ENCODE measurements at places on chromosomes 5 and 9. TPM values are rescaled to one million over a fixed set of nuclear protein-coding genes. Genes with fewer than 3 reads are reported as not detected.

DNA sequence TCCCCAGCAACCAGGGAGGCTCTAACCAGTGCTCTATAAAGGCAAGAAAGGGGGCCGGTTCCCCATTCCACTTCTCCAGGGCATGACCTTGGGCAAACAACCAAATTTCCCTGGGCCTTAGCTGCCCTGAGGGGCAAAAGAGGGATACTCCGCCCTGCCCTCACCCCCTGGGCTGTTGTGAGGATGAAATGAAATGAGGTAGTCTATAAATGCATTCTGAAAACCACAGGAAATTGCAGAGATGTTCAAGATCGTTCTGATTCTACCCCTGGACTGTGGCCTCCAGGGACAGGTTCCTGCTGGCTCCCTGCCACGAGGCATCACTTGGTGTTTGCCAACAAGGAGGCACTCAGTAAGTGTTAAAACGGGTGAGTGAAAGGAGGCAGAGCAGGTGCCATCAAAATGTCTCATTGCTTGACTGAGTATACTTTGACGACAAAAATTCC, 5.7 kb downstream of the RAPGEF1 start:
- peaks cover 97% of the 10 kb centered on the region for H3K4me1 ChIP-seq
- no peaks in the 10 kb centered on the region for H3K36me3 ChIP-seq
- peak overlapping the region; percentile 4 for H3K4me3 ChIP-seq
- H3K27me3 ChIP-seq, result no peaks in the 10 kb centered on the region

Gene BASP1
- total RNA-seq, result 45.9 TPM

DNA sequence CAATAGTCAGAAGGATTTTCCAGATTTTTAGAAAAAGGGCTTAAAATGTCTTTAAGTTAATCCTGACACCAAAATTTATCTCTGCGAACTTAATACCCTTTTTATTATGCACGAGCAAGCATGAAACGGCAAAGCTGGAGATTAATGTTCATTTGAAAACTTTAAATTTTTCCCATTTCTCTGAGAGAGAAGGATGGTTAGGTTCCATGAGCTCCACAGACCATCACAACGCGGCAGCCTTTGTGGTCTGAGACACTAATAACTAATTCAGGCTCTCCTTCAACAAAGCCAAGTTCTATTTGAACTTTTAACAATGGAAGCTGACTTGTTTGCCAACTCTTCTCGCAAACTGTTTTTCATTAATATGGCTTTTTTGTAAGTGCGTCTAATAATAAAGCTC, 94.7 kb downstream of the MYO10 start:
- H3K27me3 ChIP-seq, result no peaks in the 10 kb centered on the region
- H3K4me3 ChIP-seq, result no peak overlapping the region
- H3K4me1 ChIP-seq, result no peaks in the 10 kb centered on the region
- H3K27ac ChIP-seq, result no peak overlapping the region
- H3K36me3 ChIP-seq, result no peaks in the 10 kb centered on the region

DNA sequence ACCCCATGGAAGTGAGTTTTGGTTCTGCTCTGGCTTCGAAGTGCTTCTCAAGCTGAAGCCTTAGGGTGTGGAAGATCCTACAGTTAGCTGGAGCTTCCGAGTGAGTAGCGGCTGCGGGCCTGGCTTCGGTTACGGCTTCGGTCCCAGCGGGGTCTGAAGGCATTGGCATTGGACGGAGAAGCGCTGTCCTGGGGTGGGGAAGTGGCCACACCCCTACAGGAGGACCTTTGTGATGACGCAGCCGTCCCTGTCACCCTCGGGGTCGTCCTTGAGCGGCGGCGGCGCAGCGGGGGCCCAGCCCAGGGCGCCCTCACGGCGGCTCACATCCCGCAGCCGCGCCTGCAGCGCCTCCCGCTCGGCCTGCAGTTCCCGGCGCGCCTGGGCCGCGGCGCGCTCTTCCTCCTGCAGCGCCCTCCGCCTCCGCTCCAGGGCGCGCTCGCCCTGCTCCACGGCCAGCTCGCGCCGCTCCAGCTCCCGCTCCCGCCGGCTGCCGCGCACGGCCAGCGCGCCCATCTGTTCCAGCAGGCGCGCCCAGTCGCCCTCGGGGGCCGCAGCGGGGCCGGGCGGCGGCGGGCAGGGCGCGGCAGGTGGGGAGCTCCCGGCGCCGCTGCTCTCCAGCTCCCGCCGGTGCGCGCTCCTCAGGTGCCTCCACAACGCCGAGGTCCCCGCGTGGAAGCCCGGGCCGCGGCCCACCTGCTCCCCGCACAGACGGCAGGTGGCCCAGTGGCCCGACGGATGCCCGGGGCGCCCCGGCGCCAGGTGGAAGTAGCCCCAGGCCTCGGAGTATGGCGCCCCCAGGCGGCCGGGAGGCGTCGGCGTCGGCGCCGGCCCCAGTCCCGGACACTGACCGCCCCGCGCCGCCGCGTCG, 9.9 kb downstream of the ZBED3 start:
- H3K4me3 ChIP-seq, result peak overlapping the region; percentile 44
- no peaks in the 10 kb centered on the region for H3K27me3 ChIP-seq
- peaks cover 3% of the 10 kb centered on the region for H3K36me3 ChIP-seq
- peaks cover 4% of the 10 kb centered on the region for H3K4me1 ChIP-seq
- H3K27ac ChIP-seq, result peak overlapping the region; percentile 50

Gene NEUROG1
- total RNA-seq, result not detected

Gene CDC23
- total RNA-seq, result 27.1 TPM

Gene MAMDC2
- 19.4 TPM for total RNA-seq

- DNase-seq, result no peak
- no peaks in the 10 kb centered on the region for H3K36me3 ChIP-seq
- H3K27ac ChIP-seq, result no peak overlapping the region
- H3K27me3 ChIP-seq, result peaks cover 15% of the 10 kb centered on the region
Observed at GRCh38 chr5:52994266-52994665, 5.1 kb downstream of the ITGA2 start.

- no peaks in the 10 kb centered on the region for H3K27me3 ChIP-seq
- no peaks in the 10 kb centered on the region for H3K36me3 ChIP-seq
- peak; percentile 33 for DNase-seq
- no peaks in the 10 kb centered on the region for H3K4me1 ChIP-seq
- no peak overlapping the region for H3K4me3 ChIP-seq
Observed at GRCh38 chr5:93430673-93431199, 150.3 kb downstream of the NR2F1-AS1 start.

GRCh38 chr9:72596451-72597180, 75.2 kb downstream of the TMC1 start:
- peaks cover 27% of the 10 kb centered on the region for H3K4me1 ChIP-seq
- no peak overlapping the region for H3K27ac ChIP-seq
- no peaks in the 10 kb centered on the region for H3K36me3 ChIP-seq
- H3K4me3 ChIP-seq, result no peak overlapping the region
- H3K27me3 ChIP-seq, result no peaks in the 10 kb centered on the region

- H3K27ac ChIP-seq, result no peak overlapping the region
- peaks cover 14% of the 10 kb centered on the region for H3K4me1 ChIP-seq
- H3K4me3 ChIP-seq, result no peak overlapping the region
Observed at GRCh38 chr9:77021291-77021894, 1.9 kb downstream of the FOXB2 start.

DNA sequence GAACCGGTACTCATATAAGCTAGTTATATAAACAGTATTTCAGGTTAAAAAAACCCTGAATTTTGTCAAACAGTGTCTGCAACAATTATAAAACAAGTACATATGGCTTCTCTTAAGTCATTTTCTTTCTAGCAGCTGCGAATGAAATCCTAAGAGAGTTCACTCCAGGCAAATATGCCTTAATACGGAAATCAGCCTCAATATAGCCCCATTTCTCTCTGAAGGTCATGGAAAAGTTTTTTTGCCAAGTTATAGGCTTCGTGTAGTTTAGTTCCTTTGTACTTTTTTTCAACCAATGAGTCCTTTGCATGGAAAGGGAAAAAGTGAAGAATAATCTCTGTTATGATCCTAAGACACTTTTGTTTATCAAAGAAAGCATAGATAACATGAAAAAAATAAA, 848.0 kb upstream of the ACO1 start:
- no peak overlapping the region for H3K4me3 ChIP-seq
- DNase-seq, result no peak
- H3K4me1 ChIP-seq, result no peaks in the 10 kb centered on the region
- H3K27me3 ChIP-seq, result no peaks in the 10 kb centered on the region

Gene CDH6
- total RNA-seq, result 9.3 TPM

- no peaks in the 10 kb centered on the region for H3K4me1 ChIP-seq
- H3K27me3 ChIP-seq, result peaks cover 25% of the 10 kb centered on the region
- no peaks in the 10 kb centered on the region for H3K36me3 ChIP-seq
- H3K27ac ChIP-seq, result no peak overlapping the region
- no peak overlapping the region for H3K4me3 ChIP-seq
- DNase-seq, result no peak
Observed at GRCh38 chr5:194102-194501, 2.8 kb downstream of the LRRC14B start.

Gene CAMK4
- total RNA-seq, result 1.0 TPM

Gene NTRK2
- 0.29 TPM for total RNA-seq

Gene RORB
- 2.9 TPM for total RNA-seq

DNA sequence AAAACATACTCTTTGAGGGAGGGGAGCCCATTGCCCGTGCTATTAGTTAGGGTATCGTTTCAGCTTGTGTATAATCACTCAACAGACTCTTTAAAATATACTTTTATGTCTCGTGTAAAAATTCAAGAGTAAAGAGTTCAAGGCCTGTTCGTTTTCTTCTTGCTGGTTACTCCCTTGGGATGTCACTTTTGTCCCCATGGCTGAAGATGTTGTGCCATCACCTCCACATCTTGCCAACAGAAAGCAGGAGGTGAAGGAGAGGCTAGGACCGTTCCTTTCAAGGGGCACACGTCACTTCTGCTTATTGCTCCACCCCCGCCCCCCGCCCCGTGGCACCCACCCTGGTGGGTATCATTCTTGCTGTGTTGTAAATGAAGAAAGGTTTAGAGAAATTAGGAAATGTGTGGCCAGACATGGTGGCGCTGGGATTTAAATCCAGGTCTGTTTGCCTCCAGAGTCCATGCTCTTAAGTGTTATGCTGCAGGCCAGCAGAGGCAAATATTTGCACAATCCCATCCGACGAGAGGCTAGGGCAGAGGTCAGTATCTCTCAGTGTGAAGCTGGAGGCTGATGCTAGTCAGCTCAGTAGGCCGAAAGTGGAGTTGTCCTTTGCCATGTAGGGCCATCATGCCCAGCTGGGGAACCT, 3.0 kb downstream of the MLANA start:
- DNase-seq, result no peak
- no peak overlapping the region for H3K27ac ChIP-seq
- no peak overlapping the region for H3K4me3 ChIP-seq
- no peaks in the 10 kb centered on the region for H3K4me1 ChIP-seq

DNA sequence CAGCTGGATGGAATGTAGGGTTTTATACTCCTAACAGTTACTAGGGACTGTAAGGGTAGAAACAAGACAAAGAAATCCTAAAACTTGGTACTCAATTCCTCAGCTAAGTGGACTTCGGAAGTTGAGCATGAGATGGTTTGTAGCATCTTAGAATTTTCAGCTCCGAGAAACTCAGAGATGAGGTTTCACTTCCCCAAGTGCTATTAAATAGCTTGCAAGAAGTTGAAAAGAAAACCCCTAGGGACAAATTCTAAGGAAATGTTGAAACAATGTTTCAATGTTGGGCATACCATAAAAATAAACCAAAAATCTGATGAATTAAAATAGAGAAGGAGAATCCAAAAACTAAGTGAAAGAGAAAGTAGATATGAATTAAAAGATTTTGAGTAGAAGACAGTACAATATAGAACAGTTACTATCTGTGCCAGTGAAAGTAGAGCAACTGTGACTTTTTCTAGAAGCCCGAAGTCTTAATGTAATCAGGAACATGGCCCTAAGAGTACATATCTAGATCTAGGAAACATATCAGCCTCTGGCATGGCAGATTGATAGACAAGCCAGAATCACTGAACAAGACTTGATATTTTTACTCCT, 308.6 kb upstream of the RGMB start:
- H3K27me3 ChIP-seq, result no peaks in the 10 kb centered on the region
- no peak for DNase-seq
- H3K4me1 ChIP-seq, result no peaks in the 10 kb centered on the region
- no peaks in the 10 kb centered on the region for H3K36me3 ChIP-seq
- no peak overlapping the region for H3K4me3 ChIP-seq

DNA sequence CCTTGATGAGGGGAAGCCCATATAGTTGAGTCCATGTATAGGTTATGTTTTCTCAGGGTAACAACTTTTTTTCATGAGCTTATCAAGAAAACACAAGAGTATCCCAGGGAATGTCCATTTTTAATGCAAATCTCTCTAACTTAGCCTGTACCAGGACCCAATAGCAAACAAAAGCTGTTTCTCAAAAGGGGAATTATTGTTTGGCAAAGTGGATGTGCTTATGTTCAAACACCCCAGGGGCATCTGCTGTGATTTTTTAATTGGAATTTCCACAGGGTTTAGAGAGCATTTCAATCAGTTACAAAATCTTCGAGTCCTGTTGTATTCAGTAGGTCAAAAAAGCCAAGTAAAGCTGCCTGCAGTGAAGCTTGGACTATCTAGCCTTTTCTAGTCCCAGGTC, 33.4 kb upstream of the CSNK1G3 start:
- H3K4me1 ChIP-seq, result no peaks in the 10 kb centered on the region
- H3K36me3 ChIP-seq, result no peaks in the 10 kb centered on the region
- H3K27me3 ChIP-seq, result no peaks in the 10 kb centered on the region
- no peak overlapping the region for H3K4me3 ChIP-seq

DNA sequence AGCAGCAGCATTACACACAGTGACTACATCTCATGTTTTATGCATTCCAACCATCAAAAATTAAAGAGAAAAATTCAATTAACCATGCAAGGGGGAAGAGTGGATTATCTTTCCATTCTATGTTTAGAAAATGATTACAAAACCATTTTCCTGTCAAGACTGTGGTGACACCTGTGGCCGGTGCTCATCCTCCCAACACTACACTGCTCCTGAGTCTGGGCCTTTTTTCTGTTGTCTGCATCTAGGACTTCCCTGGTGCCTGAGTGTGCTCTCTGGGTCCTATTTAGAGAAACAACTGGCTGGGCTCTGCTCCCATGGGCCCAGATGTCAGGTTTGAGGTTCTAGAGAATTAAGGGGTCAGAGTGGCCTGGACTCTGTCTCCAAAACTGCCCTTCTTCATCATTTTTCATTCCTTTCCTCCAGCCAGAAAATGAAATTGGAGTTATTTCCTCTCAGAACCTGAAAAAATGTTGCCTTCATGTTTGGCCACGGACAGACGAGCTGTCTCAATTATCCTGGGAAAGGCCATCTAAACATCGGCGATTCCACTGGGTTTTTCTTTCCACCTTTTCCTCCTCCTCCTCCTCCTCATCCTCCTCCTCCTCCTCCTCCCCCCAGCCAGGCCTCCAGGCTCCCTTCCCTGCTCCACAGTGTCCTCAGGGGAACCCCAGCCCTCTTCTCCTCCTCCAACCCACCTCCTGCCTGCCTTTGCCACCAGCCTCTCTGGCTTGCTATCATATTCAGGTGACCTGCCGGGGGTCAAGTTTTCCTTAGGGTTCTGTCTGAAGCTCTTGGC, 11.4 kb upstream of the ARSI start:
- H3K4me1 ChIP-seq, result no peaks in the 10 kb centered on the region
- H3K27me3 ChIP-seq, result no peaks in the 10 kb centered on the region
- no peaks in the 10 kb centered on the region for H3K36me3 ChIP-seq

DNA sequence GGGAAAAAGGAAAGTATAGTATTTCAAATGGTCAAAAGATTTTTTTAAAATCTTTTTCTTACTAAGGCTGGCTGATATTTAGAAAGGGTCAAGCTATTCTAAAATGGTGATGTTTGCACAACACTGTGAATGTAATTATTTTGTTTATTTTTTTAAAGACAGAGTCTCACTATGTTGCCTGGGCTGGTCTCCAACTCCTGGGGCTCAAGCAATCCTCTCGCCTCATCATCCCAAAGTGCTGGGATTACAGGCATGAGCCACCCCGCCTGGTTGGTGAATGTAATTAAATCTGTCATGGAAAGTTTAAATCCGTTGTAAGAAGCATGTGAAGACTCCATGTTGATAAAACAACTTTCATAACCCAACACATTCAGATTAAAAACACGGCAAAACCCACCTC, 2.6 kb downstream of the UBTD2 start:
- peak overlapping the region; percentile 93 for H3K4me3 ChIP-seq
- peaks cover 40% of the 10 kb centered on the region for H3K4me1 ChIP-seq
- no peaks in the 10 kb centered on the region for H3K27me3 ChIP-seq
- peak; percentile 91 for DNase-seq
- no peak overlapping the region for H3K27ac ChIP-seq

Gene IRX1
- total RNA-seq, result 4.0 TPM
